CD4-positive, alpha-beta T cell treated with Interleukin-1 beta for 1 hour (primary cell): ENCODE measurements at places on chromosomes 16 and 17.

DNA sequence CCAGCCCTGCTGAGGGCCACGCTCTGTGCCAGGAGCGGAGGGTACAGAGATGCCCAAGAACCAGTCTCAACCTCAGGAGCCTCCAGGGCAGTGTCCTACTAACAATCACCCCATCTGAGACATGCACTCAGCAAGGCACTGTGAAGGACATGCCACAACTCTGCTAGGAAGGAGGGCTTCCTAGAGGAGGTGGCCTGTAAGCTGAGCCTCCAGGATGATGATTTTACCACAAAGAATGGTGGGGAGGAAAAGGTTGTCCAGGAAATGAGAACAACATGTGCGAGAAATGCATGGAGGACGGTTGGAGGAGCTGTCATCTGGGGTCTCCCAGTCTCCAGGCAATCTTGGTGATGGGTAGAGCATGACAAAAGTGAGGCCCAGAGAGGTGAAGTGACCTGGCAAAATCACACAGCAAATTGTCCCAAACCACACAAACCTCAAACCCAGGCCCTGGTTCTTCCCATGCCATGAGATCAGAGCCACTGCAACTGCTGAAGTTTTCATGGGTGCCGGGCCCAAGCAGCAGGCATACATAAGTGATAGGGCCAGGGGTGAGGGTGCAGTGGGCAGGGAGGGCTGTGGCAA lies 30.5 kb downstream of the CNGB1 start:
- DNase-seq: no peak

DNA sequence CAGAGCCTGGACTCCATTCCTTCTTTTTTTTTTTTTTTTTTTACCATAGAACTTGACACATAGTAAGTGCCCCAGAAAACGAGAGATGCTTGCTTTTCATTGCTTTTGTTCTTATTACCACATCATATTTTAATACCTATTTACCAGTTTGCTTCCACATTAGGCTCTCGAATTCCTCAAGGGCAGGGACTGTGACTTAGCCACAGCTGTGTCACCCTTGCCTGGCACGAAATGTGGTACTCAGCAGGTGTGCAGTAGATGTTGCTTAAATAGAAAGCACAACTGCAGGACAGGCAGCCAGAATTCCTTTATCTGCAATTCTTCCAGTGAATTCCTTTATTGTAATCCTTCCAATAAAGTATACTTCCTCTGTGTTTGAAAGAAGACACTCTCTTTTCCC lies 393.0 kb downstream of the HAPSTR1 start:
- no peak for DNase-seq

GRCh38 chr16:85989863-85990643 lies 91.1 kb downstream of the IRF8 start:
- DNase-seq: no peak

DNA sequence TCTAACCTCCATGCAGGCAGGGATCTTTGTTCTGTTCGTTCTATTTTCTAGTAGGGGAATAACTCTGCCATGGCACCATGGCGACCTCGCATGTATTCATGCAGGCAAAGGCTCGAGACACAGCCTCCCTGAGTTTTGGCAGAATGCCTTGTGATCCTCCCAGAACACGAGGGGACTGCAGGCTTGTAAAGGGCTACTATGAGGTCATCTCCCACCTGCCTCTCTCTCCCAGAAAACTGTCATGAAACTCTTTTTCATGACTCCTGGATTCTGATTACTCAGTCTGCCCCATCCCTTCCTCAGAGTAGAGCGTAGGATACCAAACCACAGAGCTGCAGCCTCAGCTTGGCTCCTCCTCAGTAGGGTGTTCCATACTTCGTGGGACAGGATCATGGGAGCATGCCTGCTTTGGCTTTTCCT lies 64.3 kb downstream of the IGF2BP1 start:
- no peak for DNase-seq

DNA sequence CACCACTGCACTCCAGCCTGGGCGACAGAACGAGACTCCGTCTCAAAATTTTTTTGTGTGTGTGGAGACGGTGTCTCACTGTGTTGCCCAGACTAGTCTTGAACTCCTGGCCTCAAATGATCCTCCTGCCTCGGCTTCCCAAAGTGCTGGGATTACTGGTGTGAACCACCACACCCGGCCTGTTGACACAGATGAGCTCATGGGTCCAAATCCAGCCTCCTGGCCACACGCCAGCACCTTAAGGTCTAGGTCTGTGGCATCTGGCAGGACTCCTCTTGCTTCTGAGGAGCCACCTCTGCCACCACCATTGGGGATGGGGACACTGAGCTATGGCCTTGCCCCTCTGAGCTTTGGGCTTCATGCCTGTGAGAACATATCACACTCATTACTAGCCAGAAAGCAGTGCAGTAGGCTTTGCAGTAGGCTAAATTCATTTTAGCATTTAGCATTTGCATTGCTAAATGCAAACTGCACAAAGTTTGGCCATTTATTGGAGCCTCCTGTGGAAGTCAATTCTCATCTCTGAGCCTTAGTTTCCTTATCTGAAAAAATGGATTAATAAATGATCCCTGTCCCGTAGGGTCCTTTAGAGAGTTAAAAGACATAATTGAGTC lies 5.5 kb upstream of the CDIPT start:
- DNase-seq: no peak

DNA sequence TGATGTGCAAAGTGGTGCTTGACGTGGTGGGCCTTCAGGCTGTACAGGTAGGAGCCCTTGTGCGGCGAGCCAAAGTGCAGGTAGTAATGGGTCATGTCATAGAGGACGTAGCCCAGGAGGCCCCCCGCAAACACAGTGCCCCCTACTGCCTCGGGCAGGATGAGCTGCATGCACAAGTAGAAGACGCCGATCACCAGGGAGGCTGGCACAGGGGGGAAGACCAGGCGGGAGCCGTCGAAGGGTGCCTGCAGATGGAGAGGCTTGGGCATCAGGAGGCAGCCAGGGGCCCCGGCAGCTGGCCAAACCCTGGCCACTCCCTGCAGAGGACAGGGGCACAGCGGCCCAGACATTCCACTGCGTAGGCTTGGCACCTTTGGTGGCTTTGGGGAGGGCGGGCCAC lies 15.7 kb upstream of the MLKL start:
- DNase-seq: no peak
